NCI-H774 (cell line): ENCODE measurements at places on chromosomes 3 and 15.

DNA sequence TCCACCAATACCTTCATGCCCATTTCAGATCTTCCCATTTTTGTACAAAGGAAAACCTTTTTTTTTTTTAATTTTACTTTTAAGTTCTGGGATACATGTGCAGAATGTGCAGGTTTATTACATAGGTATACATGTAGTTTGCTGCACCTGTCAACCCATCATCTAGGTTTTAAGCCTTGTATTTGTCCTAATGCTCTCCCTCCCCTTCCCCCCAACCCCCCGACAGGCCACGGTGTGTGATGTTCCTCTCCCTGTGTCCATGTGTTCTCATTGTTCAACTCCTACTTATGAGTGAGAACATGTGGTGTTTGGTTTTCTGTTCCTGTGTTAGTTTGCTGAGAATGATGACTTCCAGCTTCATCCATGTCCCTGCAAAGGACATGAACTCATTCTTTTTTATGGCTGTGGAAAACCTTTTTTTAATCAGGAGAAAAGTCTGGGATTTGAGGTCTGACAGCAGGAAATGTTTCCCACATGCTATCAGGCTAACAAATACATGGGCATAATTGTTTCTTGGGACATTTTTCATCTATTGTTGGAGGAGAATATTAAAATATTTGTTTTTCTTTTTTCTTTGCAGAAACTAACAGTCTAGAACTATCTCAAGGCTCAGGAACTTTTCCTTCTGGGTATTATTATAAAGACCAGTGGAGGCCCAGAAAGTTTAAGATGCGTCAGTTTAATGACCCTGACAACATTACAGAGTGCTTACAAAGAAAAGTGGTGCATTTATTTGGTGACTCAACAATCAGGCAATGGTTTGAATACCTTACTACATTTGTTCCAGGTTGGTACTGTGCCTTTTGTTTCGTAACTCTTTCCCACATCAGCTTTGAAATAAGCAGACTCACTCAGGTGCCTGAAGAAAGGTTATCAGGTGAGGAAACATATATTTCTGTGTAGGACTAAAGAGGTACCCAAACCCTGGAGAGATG, 32.8 kb upstream of the NFKBIZ start:
- DNase-seq, result no peak

DNA sequence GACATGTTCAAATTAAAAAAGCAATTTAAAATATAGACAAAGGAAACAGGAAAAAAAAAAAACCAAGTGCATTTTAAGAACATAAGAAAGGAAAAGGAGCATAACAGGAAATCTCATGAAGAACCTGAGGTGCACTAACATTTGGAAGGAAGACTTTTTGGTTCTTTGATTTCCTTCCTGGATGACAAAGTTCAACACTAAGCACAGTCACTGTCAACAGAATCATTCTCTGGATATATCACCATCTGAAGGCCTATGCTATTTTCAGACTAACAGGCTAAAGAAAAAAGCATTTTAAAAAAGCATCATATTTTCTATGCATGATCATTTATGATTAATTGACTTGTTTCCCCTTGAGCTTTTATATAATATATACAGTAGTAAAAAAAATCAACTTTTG, 349.6 kb downstream of the PLCL2 start:
- DNase-seq, result no peak

DNA sequence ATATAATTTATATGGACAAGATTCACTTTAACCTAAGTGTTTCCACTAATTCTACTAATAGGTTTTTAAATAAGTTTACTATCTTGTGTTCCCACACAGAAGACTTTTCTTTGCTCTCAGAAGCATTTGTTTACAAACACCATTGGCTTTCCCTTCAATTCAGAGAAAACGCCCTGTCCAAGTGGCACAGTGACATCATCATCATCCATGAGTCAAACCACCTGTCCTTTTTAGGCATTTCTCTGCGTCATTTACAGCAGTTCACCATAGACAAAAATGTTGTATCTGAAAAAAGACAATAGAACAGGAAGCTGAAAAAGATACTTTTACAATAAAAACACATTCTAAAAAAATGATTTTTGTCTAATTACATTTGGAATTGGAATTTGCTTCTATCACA, 9.3 kb upstream of the BCL2L10 start:
- DNase-seq, result no peak

DNA sequence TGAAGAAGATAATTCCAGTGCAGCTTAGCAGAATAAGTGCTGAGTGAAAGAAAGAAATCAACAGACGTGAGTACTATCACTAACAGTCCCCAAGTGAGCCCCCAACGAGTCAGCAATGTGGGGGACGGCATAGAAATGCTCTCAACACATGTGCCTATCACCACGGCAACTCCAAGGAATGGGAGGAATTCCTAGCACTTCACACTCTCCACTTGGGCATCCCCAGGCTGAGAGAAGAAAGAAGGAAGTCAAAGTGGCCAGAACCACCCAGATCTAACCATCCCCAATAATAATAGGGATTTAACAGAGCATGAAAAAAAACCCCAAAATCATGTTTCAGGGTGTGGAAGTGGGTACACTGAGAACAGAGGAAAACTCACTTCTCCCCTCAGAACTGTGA, 29.3 kb upstream of the CPNE4 start:
- no peak for DNase-seq

GRCh38 chr3:5750874-5751640, 563.5 kb downstream of the EDEM1 start:
- no peak for DNase-seq

DNA sequence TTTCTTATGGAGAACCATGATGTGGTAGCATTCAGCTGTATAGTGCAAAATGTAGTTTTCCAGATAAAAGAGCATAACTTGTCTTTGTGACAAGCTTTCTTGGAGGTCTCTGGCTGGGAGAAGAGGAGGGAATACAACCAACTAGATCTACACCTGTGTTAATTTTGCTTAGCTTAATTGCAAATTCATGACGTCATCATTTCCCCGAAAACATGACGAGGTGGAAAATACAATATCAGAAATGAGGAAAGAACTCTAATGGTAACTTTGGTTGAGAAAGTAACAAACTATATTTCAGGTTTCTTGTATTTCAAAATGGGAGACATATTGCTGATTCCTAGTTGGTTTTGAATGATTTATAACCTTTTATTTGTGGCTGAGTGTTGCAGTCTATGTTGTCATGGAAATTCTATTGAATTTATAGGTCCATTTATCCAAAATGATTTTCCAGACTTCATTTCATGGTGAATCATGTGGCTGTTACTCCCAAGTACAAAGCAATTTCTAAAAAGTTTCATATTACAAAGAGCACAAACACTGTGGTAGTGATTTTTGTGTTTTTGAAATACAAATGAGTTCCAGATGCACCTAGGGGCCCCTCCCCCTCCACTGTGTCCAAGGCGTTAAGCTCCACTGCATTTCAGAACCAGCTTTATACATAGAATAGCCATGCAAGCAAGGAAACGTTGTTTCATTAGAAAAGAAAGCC, 307.2 kb downstream of the FEZF2 start:
- DNase-seq, result no peak

DNA sequence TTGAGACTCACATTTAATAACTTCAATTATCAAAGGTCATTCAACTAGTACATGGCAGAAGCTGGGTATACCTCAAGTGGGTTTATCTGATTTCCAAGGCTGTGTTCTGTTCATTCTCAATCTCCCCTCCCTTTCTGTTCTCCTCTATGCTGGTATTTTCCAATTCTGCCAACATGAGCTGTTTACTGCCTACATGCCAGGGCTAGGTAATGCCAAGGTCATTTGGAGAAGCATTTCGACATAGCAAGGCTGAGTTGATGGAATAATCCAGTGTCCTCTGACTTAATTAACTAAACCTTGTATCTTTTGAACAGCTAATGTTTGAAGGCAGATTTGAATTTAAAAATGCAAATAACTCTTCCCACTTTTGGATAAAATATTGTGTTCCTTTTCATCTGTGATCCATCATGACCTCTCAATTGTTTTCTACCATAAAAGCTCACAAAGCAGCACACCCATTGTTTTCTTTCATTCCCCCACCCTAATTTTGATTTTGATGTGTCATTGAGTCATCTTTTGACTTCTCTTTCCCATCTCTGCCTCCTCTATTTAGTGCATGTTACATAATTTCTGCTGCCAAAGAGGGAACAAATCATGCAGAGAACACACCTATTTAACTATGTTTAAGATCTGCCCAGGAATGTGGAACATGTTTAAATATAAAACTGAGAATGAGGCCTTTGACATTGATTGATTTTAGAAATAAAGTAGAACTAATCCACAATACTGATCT, 308.8 kb upstream of the NR2E3 start:
- DNase-seq, result no peak

DNA sequence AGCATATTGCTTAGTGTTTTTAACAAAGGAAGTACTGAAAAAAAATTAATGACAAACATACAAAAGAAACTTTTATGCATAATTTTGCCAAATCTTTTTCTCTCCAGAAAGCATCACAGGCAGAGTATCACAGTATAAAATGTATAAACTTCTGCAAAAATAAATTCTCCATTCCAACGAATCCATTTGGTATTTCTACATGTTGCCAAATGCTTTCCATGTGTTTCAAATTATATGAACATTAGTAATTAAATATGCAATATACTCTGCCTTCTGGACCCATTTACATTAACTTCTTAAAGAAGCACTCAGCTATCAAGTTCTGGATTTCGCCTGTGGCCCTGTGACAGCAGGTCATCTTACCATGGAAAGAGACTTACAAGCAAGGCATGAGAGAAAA, 189.1 kb upstream of the ALCAM start:
- DNase-seq, result no peak

GRCh38 chr3:61561374-61562041, at the start of gene PTPRG:
Gene PTPRG, plus strand, starts transcription at chr3:61561571. Its CDS starts 717 bp downstream, at chr3:61562288.
- DNase-seq, result peak; percentile 63

GRCh38 chr3:135917076-135917475, 48.5 kb upstream of the PPP2R3A start:
- DNase-seq, result no peak

DNA sequence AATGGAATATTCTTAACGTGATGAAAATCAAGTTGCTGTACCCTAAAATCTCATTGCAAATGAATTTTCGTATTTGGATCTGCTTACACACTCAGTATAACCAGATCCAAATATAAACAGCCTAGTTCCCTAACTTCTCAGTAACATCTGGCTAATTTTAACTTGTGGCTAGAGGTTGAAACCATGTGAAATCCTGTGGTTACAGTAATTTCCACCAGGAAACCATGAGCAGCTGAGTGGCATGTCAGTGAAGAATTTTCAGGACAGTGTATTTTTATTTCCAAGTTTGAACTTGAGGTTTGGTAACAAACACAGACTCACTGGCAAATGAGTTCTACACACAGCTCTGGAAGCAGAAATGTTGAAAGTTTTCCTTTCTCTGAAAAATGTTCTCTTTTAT, 754.1 kb downstream of the NR2F2 start:
- no peak for DNase-seq

GRCh38 chr3:4981665-4982494, 2.6 kb downstream of the BHLHE40 start:
- no peak for DNase-seq

GRCh38 chr3:23823620-23824019, 17.9 kb downstream of the UBE2E1 start:
- no peak for DNase-seq

- DNase-seq, result no peak
Observed at GRCh38 chr3:24595796-24596195, 101.1 kb upstream of the THRB start.

DNA sequence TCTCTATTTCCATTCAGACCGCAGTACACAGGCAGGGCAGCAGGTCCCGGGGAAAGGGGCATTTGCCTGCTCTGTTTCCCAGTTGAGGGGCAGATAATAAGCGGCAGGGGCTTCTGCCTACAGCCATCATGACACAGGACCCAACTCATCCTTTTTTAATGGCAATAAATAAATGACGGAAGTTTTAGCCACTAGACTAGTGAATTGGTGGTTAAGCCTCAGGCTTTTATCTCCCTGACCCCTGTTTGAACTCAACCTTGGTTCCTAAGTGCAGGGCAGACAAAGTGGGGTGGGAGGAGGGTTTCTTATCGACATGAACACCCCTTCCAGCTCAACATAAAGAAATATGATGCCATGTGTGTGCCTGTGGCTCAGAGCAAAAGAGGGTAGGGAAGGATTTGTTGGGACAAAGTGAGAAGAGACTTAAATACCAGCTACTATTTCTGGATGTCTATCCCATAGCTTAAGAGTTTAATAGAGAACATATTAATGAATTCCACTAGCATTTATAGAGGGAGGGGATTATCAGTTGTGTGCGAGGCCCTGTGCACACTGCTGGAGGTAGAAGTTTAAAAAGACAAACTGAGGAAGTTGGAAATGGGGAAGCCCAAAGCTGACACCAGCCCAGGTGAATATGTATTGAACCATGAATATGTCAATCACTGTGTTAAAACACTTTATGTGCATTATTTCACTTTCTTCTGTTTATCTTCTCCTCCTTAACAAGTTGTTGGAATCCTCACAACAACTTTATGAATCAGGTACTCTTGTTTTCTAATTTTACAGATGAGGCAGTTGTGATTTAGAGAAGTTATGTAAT, 939.4 kb downstream of the MCTP2 start:
- DNase-seq, result no peak
